Esophagus muscularis mucosa (tissue), 4 donors: ENCODE measurements at places on chromosomes 7 and 10. TPM values are rescaled to one million over a fixed set of nuclear protein-coding genes. Genes with fewer than 3 reads are reported as not detected.

GRCh38 chr10:93512565-93512964 is 16.2 kb downstream of the CEP55 start:
- no peak for DNase-seq

GRCh38 chr10:131843881-131844284 is 56.9 kb upstream of the PPP2R2D start:
- DNase-seq: no peak

DNA sequence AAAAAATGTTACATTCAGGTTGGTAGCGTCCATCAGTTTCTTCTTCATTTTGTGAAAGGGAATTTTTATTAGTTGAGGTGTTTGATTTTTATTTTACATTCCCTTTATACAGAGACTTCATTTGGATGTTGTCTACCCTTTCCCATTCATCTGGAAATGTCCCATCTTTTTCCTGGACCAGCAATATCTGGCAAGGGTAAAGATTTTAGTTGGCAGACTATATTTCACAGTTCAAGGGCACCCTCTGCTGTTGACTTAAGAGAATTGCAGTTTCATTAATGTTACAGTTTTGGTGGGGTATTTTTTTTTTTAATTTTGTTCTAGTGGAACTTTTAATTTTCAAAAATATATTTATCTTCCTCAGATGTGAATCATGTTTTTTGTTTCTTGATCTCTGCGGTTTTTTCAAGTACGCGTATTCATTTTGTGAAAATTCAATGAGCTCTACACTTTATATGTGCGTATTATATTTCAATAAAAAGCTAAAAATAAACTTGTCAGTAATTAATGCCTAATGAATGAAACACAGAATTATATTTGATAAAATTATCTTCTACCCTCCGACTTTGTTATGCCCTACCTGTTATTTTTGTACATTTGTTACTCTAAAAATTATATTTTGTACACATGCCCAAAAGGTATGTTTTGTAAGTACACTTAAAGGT is 97.9 kb upstream of the KLF14 start:
- DNase-seq: no peak

Gene CARD11
- total RNA-seq: 2.0 TPM

DNA sequence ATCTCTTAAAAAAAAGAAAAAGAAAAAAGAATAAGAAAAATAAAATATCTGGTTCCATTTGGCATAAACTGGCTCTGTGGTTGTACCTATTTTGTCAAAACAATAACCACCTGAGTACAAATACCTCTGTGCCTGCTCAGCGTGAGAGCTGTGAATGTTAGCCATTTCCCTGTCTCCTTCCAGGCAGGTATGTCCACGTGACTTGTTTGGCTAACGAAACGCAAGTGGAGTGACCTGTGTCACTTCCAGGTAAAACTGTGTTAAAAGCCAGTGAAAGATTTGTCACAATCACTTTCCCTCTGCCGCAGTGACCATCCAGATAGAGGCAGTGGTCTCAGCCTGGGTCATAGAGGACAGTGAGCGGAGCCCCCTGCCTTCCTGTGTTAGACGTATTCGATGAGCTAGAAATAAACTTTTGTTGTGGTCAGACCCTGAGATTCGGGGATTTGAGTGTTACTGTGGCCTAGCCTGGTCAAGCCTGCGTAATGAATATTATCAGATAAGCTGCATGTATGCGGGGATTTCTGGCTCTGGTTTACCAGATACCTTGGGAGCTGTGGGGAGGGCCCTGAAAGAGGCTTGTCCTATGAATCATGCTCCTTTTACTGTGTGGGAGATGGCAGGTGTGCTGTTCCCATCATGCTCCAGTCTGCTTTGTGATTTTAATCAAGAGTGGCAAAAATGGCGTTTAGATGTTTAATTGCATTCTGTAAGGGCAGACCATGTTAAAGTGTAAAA is 3.8 kb downstream of the PTER start:
- DNase-seq: no peak

Gene IDI2
- total RNA-seq: not detected

Gene SRI
- total RNA-seq: 48.2 TPM

GRCh38 chr10:73591935-73592699 is 975 bp upstream of the USP54 start:
- DNase-seq: no peak

- no peak for DNase-seq
These were observed 652 bp downstream of the KAZALD1 start for GRCh38 chr10:101062232-101063049.

Gene MCM10
- not detected for total RNA-seq

GRCh38 chr10:29214551-29214950 is 74.3 kb upstream of the LYZL1 start:
- DNase-seq: no peak

GRCh38 chr10:32684291-32684690 is 238.4 kb downstream of the CCDC7 start:
- no peak for DNase-seq

Gene NODAL
- total RNA-seq: not detected

Gene SUN3
- total RNA-seq: not detected

Gene ABCB1
- 7.6 TPM for total RNA-seq

DNA sequence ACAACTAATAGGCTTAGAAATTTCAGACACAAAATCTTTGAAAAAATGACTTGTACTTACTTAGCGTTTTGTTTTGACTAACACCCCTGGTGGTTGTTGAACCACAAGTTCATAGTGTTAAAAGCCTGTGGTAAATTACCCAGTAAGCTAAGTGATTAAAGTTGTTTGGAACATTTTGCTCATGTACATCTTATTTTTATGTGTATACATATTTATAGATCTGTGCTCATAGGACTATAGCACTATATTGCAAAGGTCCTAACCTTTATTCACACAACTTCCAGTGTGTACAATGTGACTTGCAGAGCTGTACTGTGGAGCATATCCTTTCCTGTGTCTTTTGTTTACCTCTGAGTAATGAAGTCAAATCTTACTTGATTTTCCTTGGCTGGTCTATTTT is 79.6 kb downstream of the BMPR1A start:
- DNase-seq: no peak

DNA sequence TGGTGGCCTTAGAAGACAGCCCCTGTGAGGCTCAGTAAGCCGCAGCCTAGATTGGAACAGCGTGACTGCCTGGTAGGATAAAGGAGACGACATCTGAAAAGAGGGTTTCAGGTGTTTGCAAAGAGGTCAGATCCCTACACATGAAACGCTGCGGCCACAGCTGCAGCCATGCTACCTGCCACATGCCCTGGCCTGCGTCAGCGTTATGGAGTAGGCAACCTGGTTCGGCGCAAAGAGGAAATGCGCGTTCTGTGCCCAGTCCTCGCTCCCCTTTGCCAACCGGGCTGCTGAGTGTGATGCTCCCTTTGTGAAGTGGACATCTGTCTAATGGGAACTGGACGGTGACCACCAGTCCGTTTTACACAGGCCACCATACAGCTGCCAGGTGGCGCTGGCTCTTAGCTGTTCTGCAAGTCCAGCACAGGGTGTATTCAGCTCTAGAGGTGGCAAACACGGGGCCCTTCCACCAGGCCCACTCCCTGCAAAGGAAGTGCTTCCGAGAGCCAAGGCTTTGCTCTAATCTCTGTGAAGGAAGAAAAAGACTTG is 160.3 kb downstream of the CELF2 start:
- DNase-seq: no peak

- no peak for DNase-seq
These were observed 8.1 kb upstream of the SH2D4B start for GRCh38 chr10:80529604-80530003.

- no peak for DNase-seq
These were observed 85.1 kb downstream of the WASHC2A start for GRCh38 chr10:50152792-50153272.

- no peak for DNase-seq
These were observed 64.2 kb downstream of the CFAP46 start for GRCh38 chr10:132878091-132878729.

GRCh38 chr10:124142960-124143359 is 49.6 kb upstream of the CHST15 start:
- no peak for DNase-seq

DNA sequence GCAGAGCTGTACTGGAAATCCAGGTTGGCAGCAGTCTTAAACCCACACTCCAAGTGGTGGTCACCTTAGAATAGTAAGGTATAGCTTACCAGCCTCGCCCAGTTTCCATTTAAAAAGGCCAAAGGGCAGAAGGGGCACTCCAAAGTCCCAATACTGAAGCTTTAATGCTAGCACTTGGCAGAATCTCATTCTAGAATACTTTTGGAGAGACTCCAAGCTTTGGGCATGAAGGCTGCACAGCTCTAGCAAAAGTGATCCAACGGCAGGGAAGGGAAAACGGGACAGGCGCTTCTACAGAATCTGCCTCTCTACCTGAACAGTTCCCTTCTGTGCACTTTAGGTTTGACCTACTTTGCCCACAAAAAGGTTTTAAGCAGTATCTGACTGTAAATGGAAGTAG is 19.7 kb downstream of the SMURF1 start:
- no peak for DNase-seq

Gene ERVW-1
- total RNA-seq: not detected

Gene MACC1
- total RNA-seq: 0.17 TPM

Gene DYNC1I1
- total RNA-seq: 13.7 TPM

DNA sequence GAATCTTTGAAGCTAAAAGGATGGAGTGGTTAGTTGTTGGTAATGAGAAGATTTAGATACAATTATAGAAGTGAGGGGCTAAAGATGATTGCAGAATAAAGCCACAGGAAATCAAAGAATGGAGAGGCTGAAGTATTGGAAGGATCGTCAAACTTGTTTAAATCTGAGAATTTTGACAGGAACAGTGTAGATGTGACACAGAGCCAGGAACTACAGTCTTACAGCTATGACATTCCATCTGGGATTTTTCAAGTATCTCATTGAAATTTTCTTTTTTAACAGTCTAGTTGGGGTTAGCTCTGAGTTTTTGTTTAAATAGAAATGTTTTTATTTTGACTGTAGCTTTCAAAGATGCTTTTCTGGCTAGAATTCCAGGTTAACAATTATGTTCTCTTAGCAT is 181.4 kb downstream of the NRG3 start:
- no peak for DNase-seq

GRCh38 chr7:141468341-141468740 is 82.9 kb upstream of the AGK start:
- DNase-seq: no peak

Gene ARHGEF5
- total RNA-seq: 11.8 TPM

DNA sequence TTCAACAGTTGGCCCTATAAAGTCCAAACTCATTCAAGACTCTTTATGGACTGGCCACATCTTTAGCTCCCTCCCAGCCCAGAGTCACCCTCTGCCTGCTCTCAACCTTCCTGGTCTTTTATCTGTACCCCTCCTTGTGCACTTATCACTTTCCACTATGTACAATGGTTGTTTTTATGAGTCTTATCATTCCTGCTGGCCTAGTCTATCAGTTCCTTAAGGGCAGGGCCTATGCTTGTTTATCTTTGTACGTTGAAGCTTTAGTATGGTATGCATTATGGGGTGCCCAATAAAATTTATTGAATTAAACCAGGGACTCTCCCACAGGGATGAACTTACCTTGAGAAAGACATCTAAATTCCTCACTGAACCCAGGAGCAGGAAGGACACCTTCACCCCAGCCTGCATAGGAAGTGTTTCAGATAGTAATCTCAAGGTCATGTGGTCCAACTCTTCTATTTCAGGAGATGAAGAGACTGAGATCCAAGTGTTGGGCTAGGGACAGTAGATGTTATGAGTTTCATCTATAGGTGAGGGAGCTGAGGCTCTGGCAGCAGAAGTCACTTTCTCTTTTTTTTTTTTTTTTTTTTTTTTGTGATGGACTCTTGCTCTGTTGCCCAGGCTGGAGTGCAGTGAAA is 13.3 kb upstream of the PDCD4 start:
- DNase-seq: no peak

GRCh38 chr7:122145937-122146645 is 2.0 kb upstream of the AASS start:
- DNase-seq: no peak

GRCh38 chr7:131488361-131488760 is 68.1 kb downstream of the PODXL start:
- DNase-seq: no peak

Gene PLPP4
- 1.7 TPM for total RNA-seq

DNA sequence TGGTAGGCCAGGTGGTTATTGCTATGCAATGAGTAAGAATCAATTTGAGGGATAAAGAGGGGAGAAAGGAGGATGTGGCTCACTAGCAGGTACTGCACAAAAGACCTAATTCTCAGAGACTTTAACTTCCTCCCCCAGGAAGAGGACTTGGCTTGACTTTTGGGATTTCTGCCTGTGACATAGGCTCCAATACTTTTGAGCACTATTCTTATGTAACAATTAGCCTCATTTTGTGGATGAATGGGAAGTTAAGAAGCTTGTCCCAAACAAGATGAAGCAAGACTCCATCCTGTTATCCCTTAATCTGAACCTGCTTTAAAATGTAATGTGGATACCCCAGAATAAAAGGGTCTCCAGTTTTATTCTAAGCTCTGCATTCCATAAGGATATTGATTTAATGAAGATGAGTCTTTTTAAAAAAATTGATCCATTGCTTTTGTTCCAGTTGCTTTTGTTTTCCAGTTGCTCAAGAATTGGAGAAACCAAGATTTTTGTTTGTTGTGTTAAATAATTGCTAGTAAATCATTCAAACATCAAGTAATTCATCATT is 218.5 kb downstream of the SNX13 start:
- DNase-seq: no peak

Gene KCNH2
- total RNA-seq: 71.7 TPM

GRCh38 chr10:69968830-69969229 is 83.8 kb upstream of the MACROH2A2 start:
- peak; percentile 88 for DNase-seq

Gene TEX36
- total RNA-seq: not detected

Gene ADCY1
- total RNA-seq: 0.42 TPM
